CD8-positive, alpha-beta memory T cell (primary cell): ENCODE measurements at places on chromosomes 3 and 15.

DNA sequence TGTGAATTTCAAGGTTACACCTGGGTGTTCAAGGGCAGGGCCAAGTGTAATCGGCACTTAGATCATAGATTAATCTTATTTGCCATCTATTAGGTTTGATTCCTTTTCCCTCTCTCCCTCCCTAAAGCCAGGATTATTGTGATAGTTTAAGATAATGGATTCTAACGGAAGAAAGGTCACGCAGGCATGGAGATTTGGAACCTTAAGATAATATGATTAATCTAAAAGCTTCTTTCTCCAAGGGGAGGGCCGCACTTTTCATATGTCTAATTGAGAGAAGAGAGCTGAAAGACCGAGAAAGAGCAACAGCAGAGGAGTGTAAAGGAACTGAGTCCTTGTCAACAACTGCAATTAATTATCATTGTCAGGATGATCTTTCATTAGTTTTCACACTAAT lies 858.8 kb upstream of the NR2F2 start:
- no peak for DNase-seq

DNA sequence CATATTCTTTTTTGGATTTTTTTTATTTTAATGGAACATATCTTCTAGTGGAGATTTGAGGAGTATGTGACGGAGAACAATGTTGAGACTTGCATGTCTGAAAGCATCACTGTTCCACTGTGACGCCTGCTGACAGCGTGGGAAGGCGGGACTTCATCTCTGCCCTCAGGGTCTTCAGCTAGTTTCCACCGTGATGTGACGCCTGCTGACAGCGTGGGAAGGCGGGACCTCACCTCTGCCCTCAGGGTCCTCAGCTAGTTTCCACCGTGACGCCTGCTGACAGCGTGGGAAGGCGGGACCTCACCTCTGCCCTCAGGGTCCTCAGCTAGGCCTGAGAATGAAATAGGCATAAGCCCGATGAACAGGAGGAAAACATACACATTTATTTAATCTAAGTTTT lies 70.7 kb downstream of the LMLN start:
- no peak for DNase-seq

DNA sequence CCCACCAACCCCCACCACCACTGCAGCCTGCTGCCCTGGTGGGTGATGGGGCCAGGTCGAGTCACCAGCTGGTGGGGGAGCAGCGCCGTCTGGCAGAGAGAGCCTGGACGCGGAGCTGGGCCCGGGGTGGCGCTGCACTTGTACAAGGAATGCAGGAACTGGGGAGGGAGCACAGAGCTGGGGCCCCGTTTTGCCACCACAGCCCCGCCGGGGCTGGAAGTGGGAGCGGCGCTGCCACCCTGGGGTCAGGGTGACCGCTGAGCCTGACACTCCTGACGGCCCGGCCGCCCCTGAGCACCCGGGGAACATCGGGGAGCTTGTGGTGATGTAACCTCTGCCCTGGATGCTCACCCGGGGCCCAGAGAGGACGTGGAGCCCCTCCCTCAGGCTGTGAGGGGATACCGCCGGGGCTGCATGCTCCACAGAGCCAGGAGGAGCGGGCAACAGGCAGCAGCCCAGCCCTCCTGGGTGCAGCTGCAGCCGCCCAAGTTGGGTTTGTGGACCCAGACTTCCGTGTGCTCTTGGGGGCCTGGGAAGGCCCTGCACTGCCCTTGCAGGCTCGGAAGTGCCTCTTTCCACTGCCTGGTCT lies 32.6 kb upstream of the IREB2 start:
- DNase-seq, result no peak

- DNase-seq, result no peak
Observed at GRCh38 chr3:13459605-13460340, 20.3 kb upstream of the HDAC11 start.

DNA sequence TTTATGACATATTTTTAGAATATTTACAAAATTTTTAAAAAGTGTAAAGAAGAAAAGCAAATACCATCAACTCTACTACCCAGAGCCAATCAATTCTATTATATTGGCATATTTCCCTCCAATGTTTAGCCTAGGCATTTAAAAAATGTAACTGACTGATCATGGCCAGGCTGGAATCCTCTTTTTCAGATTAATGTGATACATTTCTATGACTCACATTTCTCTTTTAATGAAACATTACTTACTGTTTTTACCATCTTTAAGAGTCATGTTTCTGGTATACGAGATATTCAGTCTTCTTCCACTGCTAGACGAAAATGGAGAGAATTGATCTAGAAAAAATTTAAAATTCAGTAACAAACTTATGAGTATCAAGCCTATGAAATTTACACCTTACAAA lies 53.4 kb upstream of the DCUN1D1 start:
- DNase-seq, result no peak

- DNase-seq, result no peak
Observed at GRCh38 chr3:195921334-195921791, 13.0 kb upstream of the TNK2 start.

GRCh38 chr15:77784361-77785292 lies 151.9 kb upstream of the LINGO1 start:
- DNase-seq, result no peak

- peak; percentile 22 for DNase-seq
Observed at GRCh38 chr3:197023241-197023997, 6.2 kb downstream of the MELTF start.

- DNase-seq, result peak; percentile 55
Observed at GRCh38 chr3:46705022-46705530, 3.9 kb downstream of the TMIE start.

DNA sequence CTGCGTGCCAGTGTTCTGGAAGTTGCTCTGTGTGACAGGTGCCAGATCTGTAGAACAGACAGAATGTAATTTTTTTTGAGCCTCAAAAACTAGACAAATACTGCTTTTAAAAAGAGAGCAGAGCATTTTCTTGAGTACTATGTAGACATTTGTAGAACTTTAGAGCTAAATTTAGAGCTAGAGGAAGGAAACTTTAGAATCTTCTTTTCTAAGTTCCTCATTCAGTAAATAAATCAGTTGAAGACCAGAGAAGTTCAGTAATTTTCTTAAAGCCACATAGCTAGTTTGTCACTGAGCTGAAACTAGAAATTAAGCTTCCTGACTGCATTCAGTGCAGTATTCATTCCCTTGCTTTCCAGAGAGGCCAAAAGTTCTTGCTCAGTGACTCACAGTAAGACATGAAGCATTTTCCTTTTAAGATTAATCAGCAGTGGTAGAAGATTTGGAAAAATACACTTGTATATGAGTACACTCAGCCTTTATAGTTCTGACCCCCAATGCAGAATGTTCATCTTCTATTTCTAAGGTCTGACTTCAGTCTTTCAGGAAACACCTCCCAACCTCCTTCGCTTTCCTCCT lies 83.6 kb upstream of the TSEN2 start:
- DNase-seq, result no peak

- no peak for DNase-seq
Observed at GRCh38 chr3:154458560-154458959, 28.6 kb upstream of the GPR149 start.
